NCI-H2029 treated with DMSO at 0.1 percent for 48 hours (cell line): ENCODE measurements at places on chromosomes 16 and 17.

DNA sequence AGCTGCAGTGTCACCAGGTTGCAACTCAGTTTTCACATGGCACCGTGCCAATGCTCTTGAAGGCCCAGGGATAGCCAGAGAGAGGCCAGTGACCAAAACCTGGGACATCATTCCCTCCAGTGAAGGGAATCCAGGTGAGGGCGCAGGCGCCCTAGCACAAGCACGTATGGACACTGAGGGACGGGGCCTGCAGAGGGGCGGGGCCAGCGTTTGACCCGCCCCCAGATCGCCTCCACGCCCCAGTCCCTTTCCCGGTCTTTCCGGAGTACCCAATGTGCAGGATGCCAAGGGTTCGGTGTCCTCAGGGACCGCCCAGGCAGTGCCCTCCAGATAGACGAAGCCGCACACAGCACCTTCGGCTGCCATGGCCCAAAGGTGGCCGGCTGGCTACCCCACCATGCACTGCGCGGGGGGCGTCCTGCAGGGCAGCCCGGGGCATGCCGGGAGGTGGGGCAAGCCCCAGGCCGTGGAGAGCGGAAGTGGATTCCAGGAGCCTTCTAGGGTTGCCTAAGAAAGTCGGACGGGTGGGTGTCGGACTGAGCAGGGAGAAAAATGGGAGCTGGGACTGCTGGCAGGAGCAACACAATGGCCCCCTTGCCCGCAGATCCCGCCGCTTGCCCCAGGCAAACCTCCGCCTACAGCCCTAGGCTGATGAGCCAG lies 4.6 kb downstream of the SLC12A4 start:
- no peak for DNase-seq

DNA sequence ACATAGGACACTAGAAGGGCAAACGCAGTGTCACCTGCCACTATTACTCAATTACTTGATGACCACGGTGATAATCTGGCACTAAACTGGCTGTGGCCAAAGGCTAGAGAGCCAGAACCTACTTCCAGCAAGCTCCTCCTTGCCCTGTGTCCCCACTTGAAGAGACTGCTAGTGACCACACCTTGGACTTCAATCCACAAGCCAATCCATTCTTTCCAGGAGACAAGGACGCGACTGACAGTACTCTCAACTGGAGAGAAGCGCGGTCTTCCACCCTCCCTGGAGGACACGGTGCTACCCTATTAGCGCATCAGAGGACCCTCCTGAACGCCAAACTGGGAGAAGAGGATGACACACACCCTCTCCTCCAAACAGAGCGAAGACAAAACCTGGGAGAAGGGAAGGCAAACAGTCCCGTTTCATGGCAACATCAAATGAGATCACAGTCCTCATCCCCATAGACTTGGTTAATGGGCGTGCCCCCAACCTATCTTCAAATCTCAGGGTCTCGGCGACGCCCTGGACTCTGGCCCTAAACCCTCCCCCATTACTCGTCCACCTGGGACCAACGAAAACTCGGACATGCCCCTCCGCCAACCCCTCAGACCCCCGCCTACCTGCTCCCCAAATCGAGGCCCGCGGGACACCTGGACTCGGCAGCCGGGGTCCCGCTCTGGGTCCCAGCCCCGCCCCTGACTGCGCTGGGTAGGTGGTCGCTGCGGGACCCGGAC lies 508 bp downstream of the FLCN start:
- DNase-seq, result no peak

GRCh38 chr17:55426851-55427586 lies 5.4 kb upstream of the MMD start:
- DNase-seq, result no peak

- no peak for DNase-seq
These were observed 33.7 kb downstream of the NOL11 start for GRCh38 chr17:67751101-67752074.

DNA sequence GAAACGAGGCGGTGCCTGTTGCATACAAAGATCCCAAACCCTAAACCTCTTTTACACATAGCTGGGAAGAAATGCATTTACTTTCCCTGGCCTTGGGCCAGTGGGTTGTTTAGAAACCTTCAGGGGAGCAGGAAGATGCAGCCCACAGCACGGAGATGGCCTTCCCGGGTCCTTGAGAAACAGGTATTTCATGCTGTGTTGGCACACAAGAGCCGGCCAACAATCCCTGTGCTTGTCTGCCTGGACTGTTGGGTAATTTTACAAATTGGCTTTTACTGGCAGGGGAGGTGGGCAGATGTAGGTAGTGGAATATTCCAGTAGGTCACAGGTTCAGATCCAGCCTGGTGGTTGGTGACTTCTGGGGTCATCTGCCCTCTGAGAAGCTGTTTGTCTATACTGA lies 148.0 kb downstream of the FOXL1 start:
- no peak for DNase-seq

DNA sequence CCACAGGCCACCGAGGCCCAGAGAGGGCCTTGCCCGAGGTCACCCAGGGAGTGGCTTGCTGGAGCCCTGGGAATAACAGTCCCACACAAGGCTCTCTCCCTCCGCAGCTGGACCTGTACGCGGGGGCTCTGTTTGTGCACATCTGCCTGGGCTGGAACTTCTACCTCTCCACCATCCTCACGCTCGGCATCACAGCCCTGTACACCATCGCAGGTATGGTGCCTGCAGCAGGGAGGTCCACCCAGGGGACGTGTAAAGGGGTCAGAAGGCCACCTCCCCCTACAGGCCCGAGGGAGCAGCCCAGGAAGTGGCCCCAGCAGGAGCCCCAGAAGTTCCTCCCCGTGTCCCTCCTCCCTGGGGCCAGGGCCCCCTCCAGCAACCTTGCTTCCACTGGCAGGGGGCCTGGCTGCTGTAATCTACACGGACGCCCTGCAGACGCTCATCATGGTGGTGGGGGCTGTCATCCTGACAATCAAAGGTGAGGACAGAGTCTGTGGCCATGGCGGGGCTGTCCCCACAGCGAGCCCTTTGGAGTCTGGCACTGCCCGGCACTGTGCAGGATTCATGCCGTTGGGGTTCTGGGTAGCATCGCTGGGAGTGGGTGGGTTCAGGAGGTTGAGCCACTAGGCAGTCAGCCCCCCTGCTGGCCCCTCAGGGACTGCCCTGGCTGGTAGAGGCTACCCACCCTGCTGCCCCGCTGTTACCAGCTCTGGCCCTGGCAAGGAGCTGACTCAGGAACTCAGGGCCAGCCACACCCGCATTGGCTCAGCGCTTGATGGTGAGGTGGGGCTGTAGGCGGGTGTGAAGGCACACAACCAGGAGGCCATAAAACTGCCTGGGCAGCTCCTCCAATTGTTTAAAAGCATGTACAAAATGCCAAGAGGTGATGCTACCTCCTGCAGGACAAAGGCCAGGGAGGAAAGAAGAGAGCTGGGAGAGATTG lies 17.3 kb downstream of the SLC5A10 start:
- no peak for DNase-seq
